ENCODE measurements at places on chromosomes 7 and 10.

DNA sequence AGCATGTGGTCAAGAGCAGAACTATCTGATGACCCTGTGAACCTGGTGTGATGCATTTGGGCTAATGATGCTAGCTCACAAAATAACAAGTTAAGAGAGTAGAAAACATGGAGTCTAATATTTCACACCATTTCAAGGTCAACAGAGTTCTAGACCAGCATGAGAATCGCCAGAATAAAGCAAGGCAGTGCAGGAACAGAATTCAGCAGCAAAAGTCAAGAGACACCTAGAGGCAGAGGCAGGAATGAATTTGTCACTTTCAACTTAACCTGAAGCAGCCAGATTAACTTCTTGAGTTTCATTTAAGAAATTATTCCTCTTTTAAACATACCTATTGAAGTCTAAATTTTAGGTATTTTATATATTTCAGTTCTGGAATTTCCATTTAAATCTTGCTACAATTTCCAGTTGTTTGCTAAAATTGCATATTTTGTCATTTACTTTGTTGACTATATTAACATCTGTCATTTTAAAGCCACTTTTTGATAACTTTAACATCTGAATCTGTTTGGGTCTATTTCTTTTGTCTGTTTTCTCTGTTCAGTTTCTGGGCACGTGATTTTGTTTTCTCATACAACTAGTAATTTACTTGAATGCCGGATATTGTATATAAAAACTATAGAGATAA, 44.2 kb upstream of the PRSS58 start:
- DNase-seq: no peak

- DNase-seq: no peak
These were observed 20.3 kb upstream of the CD36 start for GRCh38 chr7:80618096-80618495.

DNA sequence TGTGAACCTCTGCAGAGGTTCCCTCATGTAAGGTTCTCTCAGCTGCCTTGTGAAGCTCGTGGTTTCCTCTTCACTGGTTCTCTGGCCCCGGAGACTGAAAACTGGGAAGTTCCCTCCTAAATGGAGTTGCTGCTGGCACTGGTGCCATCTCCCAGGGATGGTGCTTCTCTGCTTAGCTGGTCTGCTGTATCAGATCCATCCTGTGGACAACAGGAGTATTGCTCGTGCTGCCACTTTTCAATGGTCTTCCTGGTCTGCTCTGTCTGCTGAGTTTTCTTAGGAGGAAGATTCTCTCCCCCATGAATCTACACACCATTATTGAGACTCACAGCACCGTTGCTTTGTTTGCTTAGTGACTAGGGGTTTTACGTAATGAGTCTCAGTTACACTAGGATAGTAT, 247.8 kb downstream of the OTUD1 start:
- no peak for DNase-seq

GRCh38 chr7:29147821-29148220, 1.5 kb upstream of the CPVL start:
- no peak for DNase-seq

GRCh38 chr7:136588216-136588615, 280.2 kb upstream of the CHRM2 start:
- DNase-seq: no peak
